ENCODE measurements at places on chromosomes 1 and 21.

- DNase-seq: no peak
These were observed 639.5 kb downstream of the MATN1 start for GRCh38 chr1:30083800-30084464.

DNA sequence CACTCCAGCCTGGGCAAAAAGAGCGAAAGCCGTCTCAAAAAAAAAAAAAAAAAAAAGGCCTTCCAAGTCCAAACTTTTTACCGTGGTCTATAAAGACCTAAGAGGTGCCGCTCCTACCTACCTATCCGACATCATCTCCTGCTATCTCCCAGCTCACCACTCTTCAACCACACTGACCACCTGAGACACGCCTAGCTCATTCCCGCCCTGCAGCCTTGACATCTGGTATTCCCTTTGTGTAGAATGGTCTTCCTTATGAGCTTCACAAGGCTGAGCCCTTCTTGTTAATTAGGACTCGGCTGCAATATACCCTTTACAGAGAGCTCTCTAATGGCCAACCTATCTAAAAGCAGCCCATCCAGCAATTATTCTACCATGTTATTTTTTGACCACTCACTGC lies 680 bp downstream of the MAGOH start:
- DNase-seq: no peak

GRCh38 chr1:55217226-55217986 lies 2.2 kb upstream of the USP24 start:
- DNase-seq: no peak

DNA sequence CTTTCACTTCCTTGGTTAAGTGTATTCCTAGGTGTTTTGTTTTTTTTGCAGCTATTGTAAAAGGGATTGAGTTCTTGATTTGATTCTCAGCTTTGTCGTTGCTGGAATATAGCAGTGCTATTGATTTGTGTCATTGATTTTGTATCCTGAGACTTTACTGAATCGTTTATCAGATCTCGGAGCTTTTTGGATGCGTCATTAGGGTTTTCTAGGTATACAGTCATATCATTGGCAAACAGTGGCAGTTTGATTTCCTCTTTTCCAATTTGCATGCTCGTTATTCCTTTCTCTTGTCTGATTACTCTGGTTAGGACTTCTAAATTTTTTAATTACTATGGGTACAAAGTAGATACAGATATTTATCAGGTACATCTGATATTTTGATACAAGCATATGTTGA lies 75.4 kb downstream of the SLC35A3 start:
- DNase-seq: no peak

GRCh38 chr1:61088163-61088974 lies 6.0 kb downstream of the NFIA start:
- no peak for DNase-seq

DNA sequence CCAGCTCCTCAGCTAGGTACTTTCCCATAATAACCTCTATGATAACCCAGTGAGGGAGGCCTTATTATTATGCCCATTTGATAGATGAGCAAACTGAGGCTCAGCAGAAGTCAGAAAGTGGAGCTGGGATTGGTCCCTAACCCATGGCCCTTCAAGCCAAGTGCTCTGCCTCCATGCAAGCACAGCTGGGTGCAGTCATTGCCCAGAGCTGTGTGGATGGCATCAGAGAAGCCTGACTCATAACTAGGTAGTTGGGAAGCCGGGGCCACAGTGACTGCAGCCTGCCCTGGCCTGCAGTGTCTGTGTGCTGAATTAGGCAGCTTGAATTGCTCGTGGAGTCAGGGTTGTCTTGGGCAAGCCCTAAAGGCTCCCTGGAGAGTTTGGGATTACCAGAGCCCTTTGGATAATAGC lies 89.9 kb upstream of the SLC2A1 start:
- DNase-seq: no peak

- no peak for DNase-seq
These were observed 26.9 kb downstream of the ITPKB start for GRCh38 chr1:226711976-226712741.

GRCh38 chr1:190138266-190138665 lies 339.4 kb downstream of the BRINP3 start:
- no peak for DNase-seq

DNA sequence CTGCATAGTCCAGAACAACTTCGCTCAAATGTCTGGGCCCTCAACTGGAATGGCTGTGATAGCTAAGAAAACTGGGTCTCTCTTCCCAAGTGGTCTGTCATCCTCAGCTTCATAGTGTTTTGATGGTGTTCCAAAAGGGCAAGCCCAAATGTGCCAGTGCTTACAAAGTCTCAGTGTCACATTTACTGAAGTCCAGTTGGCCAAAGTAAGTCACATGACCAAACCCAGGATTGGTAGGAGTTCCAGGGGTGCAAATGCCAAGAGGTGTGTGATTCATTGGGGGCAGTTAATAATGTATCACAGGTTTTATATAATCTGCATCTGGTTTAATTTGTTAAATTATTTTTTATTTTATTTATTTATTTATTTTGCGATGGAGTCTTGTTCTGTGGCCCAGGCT lies 24.9 kb downstream of the SMG7 start:
- no peak for DNase-seq

GRCh38 chr1:67431869-67432578 lies 1.8 kb upstream of the SERBP1 start:
- no peak for DNase-seq

DNA sequence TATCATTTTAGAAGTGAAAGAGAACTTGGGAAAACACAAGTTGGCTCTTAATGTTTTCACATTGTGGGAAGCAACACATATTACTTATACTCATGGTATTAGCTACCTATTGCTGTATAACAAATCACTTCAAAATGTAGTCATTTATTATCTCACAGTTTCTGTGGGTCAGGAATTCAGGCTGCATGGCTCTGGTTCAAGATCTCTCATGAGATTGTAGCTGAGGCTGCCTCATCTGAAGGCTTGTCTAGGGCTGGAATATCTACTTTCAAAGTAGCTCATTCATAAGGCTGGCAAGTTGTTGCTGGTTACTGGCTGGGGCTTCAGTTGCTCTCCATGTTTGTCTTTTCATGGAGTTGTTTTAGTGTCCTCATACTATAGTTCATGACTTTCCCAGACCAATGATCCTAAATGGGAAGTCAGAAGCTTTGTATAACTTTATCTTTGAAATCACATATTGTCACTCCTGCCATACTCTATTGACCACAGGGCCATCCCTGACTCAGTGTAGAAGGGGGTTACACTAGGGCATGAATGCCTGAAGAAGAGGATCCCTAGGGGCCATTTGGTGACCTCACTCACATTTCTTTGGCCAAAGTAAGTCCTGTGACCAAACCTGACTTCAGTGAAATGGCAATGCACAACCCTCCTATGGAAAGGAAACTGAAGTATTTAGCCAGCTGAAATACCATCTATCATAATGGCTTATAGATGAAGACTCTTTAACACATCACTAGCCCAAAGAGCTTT lies 37.9 kb upstream of the POU2F1 start:
- DNase-seq: no peak
